Suppressor macrophage (primary cell): ENCODE measurements at places on chromosomes 13 and 19.
A peak's percentile ranks its signal among the peaks of the same experiment; 100 is the strongest.

GRCh38 chr19:36638862-36639510 lies 27.7 kb downstream of the ZNF461 start:
- peak; percentile 2 for DNase-seq

GRCh38 chr13:83508771-83509301 lies 373.4 kb downstream of the SLITRK1 start:
- DNase-seq: no peak

DNA sequence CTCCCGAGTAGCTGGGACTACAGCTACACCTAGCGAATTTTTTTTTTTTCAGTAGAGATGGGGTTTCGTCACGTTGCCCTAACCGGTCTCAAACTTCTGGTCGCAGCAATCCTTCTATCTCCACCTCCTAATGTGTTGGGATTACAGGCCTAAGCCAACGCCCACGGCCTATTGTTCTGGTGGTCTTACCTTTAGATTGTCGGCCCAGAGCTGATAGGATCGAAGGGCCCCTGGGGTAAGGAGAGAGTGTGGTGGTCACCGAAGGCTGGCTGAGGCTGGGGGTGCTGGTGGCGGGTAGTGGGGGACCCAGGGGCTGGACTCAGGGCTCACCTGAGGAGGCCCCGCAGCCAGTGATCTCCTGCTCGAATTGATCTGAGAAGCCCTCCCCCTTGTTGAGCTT lies 7.0 kb downstream of the CRB3 start:
- DNase-seq: no peak

DNA sequence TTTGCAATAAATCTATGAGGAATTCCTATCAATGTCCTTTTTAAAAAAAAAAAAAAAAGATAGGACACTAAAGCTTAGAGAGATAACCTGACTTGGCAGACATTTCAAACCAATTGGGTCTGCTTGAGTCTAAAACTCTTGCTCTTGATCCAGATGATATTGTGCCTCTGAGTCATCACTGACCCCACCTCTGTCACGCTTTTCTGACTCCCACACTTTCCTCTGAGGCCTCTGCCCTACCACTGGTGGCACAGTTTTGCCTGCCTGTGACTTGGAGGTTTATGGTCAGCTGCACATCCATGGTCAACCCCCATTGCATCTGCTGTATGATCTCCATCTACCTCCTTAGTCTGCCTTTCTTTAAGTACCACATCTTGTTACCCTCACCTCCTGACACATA lies 328.7 kb downstream of the SPRY2 start:
- peak; percentile 69 for DNase-seq

DNA sequence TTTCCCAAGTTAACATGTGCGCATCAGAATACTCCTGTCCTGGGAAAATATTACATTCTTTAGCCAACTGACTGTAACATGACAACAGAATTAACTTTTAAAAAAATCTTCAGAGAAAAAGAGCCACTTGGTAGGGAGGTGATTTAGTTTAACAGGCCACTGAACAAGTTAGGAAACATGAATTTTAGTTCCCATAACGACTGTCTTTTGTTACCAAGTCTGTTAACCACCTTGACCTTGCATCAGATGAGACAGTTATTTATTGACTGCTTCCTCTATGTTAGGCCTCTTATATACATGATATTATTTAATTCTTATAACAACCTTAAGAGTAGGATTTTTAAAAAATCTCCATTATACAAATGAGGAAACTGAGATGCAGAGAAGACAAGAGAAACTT lies 268.6 kb downstream of the NDFIP2 start:
- no peak for DNase-seq

DNA sequence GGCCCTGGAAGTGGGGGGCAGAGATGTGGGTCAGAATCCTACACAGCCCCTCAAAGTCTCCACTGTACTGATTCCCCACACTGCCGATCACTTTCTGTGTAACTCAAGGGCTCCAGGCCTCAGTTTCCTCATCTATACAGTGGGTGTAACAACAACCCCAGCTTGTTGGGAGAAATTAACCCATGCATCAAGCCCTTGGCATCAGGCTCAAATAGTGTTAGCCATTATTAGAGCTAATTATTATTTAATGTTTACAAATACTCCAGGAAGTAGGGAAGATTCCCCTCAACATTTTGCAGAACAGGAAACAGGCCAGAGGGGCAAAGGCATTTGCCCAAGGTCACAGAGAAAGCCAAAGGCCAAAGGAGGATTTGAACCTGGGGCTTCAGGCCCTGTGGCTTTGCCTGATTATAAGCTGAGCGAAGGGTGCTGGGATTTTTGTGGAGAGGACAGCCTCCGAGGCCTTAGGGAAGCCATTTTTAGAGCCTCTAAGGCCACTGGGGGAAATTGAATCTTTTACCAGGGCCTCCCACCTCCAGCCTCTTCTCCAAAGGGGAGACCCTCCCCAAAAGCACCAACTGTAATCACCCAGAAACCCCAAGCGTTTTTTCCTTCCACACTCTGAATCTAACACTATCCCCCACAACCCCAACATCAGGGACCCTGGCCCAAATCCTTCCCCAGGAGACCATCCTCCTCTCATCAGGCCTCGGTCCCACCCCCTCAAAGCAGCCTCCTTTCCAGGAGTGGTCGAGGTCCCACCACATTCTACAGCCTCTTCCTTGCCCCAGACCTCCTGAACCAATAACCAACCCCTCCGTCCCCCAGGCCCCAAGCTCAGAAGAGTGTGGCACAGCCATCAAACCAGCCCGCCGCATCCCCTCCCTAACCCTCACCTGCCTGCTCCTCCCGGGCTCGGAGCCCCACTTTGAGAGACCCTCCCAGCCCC lies 1.1 kb downstream of the FKBP8 start:
- DNase-seq: no peak

GRCh38 chr19:48726556-48726955 lies 7.0 kb upstream of the MAMSTR start:
- peak; percentile 80 for DNase-seq

DNA sequence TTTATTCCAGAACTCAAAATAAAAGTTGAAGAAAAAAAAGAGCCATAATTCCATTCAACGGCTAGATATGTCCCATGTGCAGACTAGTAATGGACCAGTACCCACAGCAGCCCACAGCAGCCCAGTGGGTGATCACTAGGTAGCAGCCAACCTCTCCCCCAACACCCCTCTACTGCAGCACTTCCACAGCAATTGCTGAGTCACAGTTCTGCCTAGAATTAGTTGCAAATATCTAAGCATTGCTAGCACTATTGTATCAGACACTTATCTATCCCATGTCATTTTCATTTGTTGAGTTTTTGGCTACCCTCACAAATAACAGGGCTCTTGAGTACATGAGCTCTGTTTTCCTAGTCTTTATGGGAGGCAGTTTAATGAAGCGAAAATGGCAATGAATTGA lies 258.7 kb downstream of the RAP2A start:
- DNase-seq: no peak

DNA sequence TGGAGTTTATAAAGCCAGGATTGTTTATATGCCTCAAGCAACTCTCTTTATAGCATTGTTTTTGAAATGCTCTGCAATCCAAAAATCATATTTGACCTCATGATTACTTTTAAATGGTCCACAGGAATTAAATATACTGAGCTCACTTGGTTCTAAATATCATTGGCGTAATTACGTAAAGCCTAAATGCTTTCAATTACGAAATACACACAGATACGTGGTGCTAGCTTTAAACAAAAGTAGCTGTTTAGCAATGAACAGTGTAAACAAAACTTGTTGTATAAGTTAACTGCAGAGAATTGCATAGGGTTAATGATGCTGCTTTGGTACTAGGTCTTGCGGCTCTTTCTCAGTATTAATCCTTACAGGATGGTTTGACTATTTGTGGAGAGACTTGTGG lies 346.6 kb downstream of the COG6 start:
- no peak for DNase-seq

DNA sequence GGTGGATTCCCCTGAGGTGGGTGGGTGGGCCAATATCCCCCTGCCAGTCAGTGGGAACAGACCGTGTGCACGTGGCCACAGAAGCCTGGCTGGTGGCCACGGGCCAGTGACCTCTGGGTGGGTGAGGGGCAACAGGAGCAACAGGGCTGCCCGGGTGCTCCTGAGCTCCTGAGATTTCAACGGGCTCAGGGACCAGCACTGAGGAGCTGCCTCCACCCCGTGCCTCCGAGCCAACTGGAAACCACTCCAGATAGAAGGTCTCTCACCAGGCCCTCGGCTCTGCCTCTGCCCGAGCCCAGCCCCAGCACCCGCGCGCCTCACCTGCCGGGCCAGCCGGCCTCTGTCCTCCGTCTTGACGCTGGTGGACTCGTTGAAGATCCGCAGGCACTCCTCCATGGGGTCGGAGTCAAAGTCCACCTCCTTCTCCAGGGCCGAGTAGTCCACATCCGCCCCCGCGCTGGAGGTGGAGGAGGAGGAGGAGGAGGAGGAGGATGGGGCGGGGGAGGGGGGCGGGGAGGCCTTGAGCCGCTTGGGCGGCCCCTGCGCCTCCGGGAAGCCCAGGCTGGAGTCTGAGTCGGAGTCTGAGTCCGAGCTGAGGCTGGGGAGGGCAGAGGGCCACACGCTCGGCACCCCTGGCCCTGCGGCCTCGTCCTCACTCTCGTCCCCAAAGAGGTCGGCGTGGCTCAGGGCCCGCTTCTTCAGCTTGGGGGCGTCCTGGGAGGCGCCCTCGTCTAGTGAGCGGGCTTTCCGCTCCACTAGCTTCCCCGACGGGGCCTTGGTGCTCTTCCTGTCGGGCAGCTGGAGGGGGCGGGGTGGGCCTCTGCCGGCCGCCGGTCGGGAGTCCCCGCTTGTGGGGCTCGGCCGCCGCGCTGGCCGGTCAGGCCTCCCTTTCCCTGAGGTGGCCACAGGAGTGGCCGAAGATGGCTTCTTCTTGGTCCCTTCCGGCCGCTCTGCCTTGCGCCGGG lies 14.8 kb upstream of the ATP8B3 start:
- no peak for DNase-seq

- DNase-seq: no peak
Measured at GRCh38 chr19:50422397-50423278, 3.9 kb downstream of the SPIB start.

GRCh38 chr19:51571599-51571998 lies 516 bp downstream of the ZNF175 start:
- DNase-seq: no peak

GRCh38 chr13:31093145-31093885 lies 68.4 kb downstream of the HSPH1 start:
- no peak for DNase-seq

DNA sequence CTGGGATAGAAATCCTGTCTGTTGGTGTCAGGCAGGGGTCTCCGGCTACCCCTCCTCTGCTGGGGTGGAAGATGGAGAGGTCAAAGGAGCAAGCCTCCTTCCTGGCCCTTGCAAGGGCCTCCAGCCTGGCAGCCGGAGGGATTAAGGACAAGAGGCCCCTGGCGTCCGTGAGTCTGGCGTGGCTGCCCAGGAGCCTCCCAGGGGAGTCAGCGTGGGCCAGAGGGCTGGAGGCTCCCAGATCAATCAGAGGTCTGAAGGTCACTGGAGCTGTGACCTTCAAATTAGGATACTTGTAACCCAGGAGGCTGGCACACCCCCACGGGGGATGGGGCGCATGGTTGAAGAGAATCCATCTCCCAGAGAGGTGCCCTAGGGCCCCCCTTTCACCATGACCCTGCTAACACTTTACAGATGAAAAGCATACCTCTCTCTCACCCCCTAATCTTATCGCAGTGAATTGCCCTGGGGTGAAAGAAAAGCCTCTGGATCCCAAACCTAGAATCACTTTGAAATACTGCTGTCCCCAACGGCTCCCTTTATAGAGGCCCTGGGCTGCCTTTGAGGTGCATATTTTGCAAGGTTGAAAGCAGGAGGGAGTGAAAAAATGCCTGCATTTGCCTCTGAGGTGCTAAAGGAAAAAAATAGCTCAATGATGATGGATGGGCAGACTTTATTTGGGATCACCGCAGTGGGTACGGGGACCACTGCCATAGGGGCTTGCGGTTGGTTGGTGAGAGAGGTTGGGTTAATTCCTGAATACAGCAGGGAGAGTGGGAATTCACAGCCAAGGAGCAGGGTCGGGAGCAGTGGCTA lies 44.9 kb upstream of the PEG3 start:
- DNase-seq: no peak

- no peak for DNase-seq
Measured at GRCh38 chr13:24099490-24099889, 61.0 kb upstream of the SPATA13 start.

DNA sequence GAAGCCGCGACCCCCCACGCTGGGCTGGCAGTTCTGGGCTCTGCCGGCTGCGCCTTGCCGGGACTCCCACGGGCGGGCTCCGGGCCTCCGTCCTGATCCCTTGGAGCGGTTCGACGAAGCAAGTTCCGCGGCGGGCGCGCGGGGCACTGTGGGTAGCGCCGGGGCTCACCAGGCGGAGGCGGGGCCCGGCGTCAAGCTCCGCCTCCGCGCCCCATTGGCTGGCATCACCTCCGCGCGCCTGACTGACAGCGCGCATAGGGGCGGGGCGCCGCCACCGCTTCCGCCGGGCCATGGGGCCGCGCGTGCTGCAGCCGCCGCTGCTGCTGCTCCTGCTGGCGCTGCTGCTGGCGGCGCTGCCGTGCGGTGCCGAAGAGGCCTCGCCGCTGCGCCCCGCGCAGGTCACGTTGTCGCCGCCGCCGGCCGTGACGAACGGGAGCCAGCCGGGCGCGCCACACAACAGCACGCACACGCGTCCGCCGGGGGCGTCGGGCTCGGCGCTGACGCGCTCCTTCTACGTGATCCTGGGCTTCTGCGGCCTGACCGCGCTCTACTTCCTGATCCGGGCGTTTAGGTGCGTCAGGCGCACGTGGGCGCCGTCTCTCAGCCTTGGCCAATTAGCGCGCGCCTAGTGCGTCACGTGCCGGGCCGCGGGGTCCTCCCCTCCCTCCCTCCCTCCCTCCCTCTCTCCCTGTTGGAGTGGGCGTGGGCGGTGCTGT lies at the start of gene FAM174C:
FAM174C (plus strand) TSS at position 271 of the 716 bp plus-strand sequence; CDS start at position 291, 20 bp downstream.
- peak; percentile 98 for DNase-seq

DNA sequence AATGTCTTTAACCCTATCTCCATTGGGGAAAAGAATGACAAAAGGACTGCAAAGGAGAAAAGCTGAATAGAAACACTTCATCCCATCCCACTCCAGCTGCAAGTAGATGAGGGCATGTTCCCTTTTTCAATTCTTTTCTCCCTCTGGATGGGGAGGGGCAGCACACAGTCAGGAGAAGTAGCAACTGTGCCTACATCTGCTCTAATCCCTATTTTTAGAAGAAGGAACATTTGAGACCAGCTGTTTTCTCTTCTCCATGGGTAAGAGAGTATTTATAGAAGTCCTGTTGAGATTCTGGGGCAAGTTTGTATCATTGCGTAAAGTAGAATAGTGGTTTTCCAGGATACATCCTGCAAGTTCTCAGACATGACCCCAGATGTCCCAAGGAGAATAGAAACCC lies 9.3 kb upstream of the GTF3A start:
- DNase-seq: peak; percentile 33

- no peak for DNase-seq
Measured at GRCh38 chr13:39034085-39034484, 3.8 kb downstream of the PROSER1 start.

GRCh38 chr13:92436924-92437323 lies 789.7 kb upstream of the GPC6 start:
- DNase-seq: no peak

- DNase-seq: no peak
Measured at GRCh38 chr13:72004784-72005374, 137.9 kb upstream of the DACH1 start.

GRCh38 chr13:109408591-109409382 lies 377.6 kb downstream of the IRS2 start:
- DNase-seq: no peak

GRCh38 chr19:42412227-42412626 lies 15.0 kb downstream of the LIPE start:
- DNase-seq: no peak
